ENCODE measurements at places on chromosomes 3 and 15. TPM values are rescaled to one million over a fixed set of nuclear protein-coding genes. Genes with fewer than 3 reads are reported as not detected.

DNA sequence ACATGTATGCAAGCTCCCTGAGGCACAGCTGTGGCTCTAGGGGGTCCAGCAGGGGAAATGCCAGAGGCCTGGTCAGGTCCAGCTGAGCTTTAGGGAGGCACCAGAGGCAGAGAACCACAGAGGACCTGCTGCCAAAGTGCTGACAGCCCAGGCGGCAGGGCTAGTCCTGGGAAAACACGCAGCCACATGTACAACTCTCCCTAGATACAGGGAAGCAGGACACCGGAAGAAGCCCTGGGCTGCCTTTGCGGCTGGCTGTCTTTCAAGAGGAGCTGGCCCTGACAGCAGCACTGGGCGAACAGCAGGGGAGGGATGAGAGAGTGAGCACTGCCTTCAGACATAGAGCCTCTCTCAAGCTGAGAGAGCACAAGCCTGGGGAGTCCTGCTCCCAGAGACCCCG, 40.7 kb downstream of the RFT1 start:
- H3K27me3 ChIP-seq: no peaks in the 10 kb centered on the region
- H3K36me3 ChIP-seq: peaks cover 2% of the 10 kb centered on the region
- no peak overlapping the region for H3K4me3 ChIP-seq
- DNase-seq: no peak

- H3K27ac ChIP-seq: no peak overlapping the region
- no peak overlapping the region for H3K4me3 ChIP-seq
- H3K4me1 ChIP-seq: peaks cover 7% of the 10 kb centered on the region
Observed at GRCh38 chr3:111919370-111920065, 59.3 kb upstream of the ABHD10 start.

DNA sequence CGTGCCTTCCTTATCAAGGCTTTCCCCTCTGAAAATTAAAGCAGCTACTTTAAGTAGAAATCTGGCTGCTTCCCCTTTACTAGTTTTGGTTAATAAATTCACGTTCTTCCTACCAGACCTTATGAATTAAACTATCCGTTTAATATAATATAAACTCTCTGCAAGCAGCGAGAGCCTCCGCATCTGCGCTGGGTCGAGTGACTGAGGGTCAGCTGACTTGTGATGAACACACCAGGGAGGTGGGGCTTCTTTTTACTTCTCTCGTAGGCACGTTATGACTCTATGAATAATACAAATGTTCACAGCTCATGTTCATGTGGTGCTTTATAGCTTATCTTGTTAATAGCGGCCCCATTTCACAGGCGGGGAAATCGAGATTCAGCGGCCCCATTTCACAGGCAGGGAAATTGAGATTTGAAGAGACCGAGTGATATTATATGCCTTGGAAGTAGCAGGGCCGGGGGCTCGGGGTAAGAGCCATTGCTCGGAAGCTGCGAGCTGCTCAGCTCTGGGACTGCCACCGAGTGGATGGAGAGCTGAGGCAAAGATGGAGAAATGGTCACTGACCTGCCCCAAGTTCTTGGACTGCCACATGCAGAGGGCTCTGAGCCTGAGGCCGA, 8.3 kb downstream of the MUC4 start:
- H3K36me3 ChIP-seq: no peaks in the 10 kb centered on the region
- no peaks in the 10 kb centered on the region for H3K4me1 ChIP-seq
- H3K27me3 ChIP-seq: no peaks in the 10 kb centered on the region
- H3K4me3 ChIP-seq: peak overlapping the region; percentile 45

- H3K4me3 ChIP-seq: no peak overlapping the region
- H3K27ac ChIP-seq: no peak overlapping the region
- H3K36me3 ChIP-seq: peaks cover 3% of the 10 kb centered on the region
- H3K27me3 ChIP-seq: no peaks in the 10 kb centered on the region
- H3K4me1 ChIP-seq: peaks cover 16% of the 10 kb centered on the region
Observed at GRCh38 chr15:90225504-90226234, 8.1 kb downstream of the CIB1 start.

DNA sequence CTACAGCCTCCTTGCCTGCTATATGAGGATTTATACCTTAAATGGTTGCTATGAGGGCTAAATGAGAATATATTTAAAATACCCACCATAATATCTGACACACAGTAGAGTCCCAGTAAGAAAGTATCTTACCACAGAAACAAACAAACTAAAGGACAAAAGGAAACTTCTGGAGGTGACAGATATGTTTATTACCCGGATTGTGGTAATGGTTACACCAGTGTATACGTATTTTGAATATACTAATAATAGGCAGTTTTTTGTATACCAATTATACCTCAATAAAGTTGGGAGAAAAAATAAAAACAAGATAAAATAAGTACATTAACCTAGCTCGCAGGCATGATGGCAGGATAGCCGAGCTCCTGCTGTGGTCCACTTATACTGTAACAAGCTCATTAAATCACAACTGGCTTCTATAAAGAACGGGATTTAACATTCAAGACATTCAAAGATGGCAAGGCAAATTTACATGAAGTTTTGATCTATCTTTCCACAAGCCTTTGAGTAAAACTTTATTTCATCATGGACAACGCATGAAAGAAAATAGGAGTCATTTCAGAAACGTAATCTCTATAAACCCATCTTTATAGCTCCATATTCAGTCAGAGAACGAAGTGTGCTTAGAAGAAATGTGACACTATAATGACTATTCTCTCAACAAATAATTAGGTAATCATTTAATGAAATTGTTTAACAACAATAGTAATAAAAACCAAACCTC, 1.5 kb downstream of the RPN1 start:
- peak overlapping the region; percentile 100 for H3K4me3 ChIP-seq
- H3K27me3 ChIP-seq: no peaks in the 10 kb centered on the region
- no peak for DNase-seq
- peaks cover 28% of the 10 kb centered on the region for H3K4me1 ChIP-seq
- H3K36me3 ChIP-seq: peaks cover under 1% of the 10 kb centered on the region

DNA sequence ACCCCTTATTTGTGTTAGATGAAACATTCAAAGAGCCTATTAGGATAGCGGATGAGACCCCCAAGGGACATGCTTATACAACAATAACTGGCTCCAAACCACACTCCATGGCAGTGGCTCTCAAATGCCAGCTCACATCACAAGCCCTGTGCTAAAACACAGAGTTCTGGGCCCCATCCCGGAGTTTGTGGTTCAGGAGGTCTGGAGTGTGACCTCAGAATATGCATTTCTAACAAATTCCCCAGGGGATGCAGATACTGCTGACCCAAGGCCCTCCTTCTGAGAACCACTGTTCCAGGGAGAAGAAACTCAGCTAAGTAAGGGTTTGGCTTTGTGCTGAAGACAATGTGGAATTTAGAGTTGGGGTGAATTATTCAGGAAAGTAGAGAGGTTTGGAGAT, 3.6 kb downstream of the CCRL2 start:
- H3K4me3 ChIP-seq: no peak overlapping the region
- H3K36me3 ChIP-seq: no peaks in the 10 kb centered on the region
- peaks cover 27% of the 10 kb centered on the region for H3K4me1 ChIP-seq
- no peaks in the 10 kb centered on the region for H3K27me3 ChIP-seq
- H3K27ac ChIP-seq: no peak overlapping the region

- H3K36me3 ChIP-seq: no peaks in the 10 kb centered on the region
- H3K27ac ChIP-seq: no peak overlapping the region
- DNase-seq: no peak
- no peak overlapping the region for H3K4me3 ChIP-seq
Observed at GRCh38 chr3:59286791-59287531, 237.1 kb upstream of the CFAP20DC start.

DNA sequence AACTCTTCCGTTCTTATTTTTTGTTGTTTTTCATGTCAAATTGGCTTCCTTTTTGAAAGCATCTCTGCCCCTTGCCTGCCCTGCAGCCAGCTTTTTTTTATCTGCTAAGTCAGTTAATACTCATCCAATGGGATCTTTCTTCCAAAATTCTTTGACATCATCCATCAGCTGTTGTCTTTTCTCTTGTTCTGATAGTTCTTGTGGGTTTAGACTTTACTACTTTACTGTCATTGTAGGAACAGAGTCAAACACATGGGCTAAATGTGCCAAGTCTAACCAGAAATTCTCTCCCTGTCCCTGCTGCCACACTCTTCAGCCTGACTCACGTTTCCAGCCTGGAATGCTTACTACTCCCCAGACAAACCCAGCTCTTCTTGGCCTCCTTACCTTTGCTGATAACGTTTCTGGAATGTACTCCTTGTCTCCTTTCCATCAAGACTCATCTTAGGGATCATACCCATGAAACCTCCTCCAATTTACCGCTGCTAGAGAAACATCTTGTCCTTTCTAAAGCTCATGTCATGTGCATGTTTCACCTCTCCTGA, 10.7 kb upstream of the VPS8 start:
- DNase-seq: no peak
- H3K4me1 ChIP-seq: peaks cover 9% of the 10 kb centered on the region
- H3K4me3 ChIP-seq: no peak overlapping the region

- H3K36me3 ChIP-seq: no peaks in the 10 kb centered on the region
- no peak overlapping the region for H3K27ac ChIP-seq
- H3K27me3 ChIP-seq: no peaks in the 10 kb centered on the region
- H3K4me3 ChIP-seq: no peak overlapping the region
Observed at GRCh38 chr15:55649058-55649423, 60.9 kb upstream of the PYGO1 start.

DNA sequence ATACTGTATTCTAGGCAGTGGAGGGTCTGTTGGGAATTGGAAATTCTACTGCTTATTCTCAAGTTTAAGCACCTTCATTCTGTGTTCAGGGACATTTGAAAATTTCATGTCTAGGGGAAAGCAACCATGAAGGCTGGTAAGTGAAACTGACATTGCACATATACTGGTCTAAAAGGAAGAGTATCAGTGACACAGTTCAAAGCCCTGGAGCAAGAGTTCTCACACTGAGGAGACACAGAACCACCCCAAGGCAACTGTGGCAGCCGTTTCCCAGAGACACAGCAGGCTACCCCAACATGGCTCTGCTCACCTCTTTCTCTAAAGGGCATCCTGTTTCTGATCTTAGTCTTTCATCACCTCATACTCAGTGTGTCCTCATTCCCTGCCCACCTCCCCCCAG, 67.5 kb downstream of the KCNMB2 start:
- no peaks in the 10 kb centered on the region for H3K27me3 ChIP-seq
- H3K27ac ChIP-seq: no peak overlapping the region
- no peak overlapping the region for H3K4me3 ChIP-seq
- no peak for DNase-seq
- H3K4me1 ChIP-seq: no peaks in the 10 kb centered on the region

- no peaks in the 10 kb centered on the region for H3K27me3 ChIP-seq
- H3K36me3 ChIP-seq: no peaks in the 10 kb centered on the region
- no peaks in the 10 kb centered on the region for H3K4me1 ChIP-seq
- H3K4me3 ChIP-seq: no peak overlapping the region
Observed at GRCh38 chr3:59115364-59116232, 65.8 kb upstream of the CFAP20DC start.

GRCh38 chr3:114941626-114942309, 205.3 kb downstream of the ZBTB20 start:
- no peak for DNase-seq
- no peak overlapping the region for H3K4me3 ChIP-seq
- no peaks in the 10 kb centered on the region for H3K36me3 ChIP-seq
- no peak overlapping the region for H3K27ac ChIP-seq
- H3K27me3 ChIP-seq: no peaks in the 10 kb centered on the region

GRCh38 chr15:79463043-79463780, 31.1 kb downstream of the MINAR1 start:
- no peaks in the 10 kb centered on the region for H3K4me1 ChIP-seq
- DNase-seq: no peak
- H3K27ac ChIP-seq: no peak overlapping the region
- no peak overlapping the region for H3K4me3 ChIP-seq

GRCh38 chr3:183500981-183501704, 54.4 kb downstream of the KLHL6 start:
- no peaks in the 10 kb centered on the region for H3K27me3 ChIP-seq
- no peaks in the 10 kb centered on the region for H3K36me3 ChIP-seq
- no peak for DNase-seq

DNA sequence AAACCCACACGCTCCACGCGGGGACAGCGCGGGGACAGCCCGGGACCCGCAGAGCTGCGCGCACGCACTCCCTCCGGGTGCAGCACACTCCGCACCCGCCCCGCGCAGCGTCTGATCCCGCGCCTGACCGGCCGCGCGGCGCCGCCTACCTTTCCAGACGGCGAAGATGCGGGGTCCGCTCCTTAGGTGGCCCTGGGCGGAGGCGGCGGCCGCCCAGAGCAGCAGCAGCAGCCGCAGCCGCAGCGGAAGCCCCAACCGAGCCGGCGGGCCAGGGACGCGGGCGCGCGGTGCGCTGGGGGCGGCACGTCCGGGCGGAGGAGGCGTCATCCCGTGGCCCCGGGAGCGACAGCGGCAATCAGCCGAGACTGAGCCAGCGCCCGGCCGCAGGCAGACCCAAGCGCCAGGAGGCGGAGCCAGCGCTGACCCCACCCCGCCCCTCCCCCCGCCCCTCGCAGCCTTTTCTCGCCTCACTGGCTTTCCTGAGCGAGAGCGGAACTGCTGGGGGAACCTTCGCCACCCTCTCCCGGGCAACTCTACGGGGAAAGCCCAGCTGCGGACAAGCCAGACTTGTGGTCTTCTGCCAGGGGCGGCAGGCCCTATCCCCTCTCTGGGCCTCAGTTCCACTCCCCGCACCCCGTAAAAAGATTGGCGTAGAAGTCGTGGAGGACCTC, at the start of gene SEMA7A:
Gene SEMA7A (minus strand): TSS at position 367 of the 671 bp plus-strand sequence. CDS start 40 bp downstream, at position 327.
- no peaks in the 10 kb centered on the region for H3K27me3 ChIP-seq
- H3K27ac ChIP-seq: peak within 1 kb of the TSS; percentile 65
- H3K4me3 ChIP-seq: peak within 1 kb of the TSS; percentile 90
- DNase-seq: peak; percentile 92

- no peaks in the 10 kb centered on the region for H3K27me3 ChIP-seq
- no peaks in the 10 kb centered on the region for H3K36me3 ChIP-seq
- DNase-seq: no peak
Observed at GRCh38 chr15:62561059-62561519, 396.0 kb upstream of the C2CD4B start.

GRCh38 chr3:152849996-152850578, 15.2 kb downstream of the P2RY1 start:
- H3K36me3 ChIP-seq: no peaks in the 10 kb centered on the region
- H3K4me1 ChIP-seq: no peaks in the 10 kb centered on the region
- H3K27me3 ChIP-seq: no peaks in the 10 kb centered on the region
- no peak overlapping the region for H3K27ac ChIP-seq
- no peak for DNase-seq

DNA sequence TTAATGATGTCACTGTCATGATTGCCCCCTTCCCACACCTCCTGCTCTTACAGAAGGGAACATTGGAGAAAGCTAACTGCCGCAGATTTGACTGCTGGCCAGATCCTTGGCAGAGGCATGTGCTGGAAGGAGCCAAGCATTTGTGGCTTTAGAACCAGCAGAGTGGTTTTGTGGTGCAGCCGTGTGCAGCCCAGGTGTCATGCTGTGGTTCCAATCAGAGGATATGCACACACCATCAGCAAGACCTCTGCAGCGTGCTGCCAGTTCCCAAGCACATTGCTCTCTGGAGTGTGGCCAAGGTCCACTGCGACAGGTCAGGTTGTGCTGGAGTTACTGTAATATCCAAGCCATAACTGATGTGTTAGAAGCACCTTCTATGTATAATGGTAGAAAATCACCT, 61.6 kb downstream of the OTOL1 start:
- H3K27ac ChIP-seq: no peak overlapping the region
- no peak overlapping the region for H3K4me3 ChIP-seq
- H3K27me3 ChIP-seq: no peaks in the 10 kb centered on the region
- no peaks in the 10 kb centered on the region for H3K36me3 ChIP-seq
- no peak for DNase-seq

Gene MON1A
- 37.8 TPM for polyA plus RNA-seq

Gene GOLGA8T
- polyA plus RNA-seq: not detected

Gene RTP4
- 0.82 TPM for polyA plus RNA-seq

Gene PRSS50
- polyA plus RNA-seq: 0.15 TPM

Gene MESP2
- polyA plus RNA-seq: 0.17 TPM

Gene ROPN1
- not detected for polyA plus RNA-seq

Gene GHRL
- not detected for polyA plus RNA-seq

Gene FETUB
- not detected for polyA plus RNA-seq
